ENCODE measurements at places on chromosomes 1 and 21.

DNA sequence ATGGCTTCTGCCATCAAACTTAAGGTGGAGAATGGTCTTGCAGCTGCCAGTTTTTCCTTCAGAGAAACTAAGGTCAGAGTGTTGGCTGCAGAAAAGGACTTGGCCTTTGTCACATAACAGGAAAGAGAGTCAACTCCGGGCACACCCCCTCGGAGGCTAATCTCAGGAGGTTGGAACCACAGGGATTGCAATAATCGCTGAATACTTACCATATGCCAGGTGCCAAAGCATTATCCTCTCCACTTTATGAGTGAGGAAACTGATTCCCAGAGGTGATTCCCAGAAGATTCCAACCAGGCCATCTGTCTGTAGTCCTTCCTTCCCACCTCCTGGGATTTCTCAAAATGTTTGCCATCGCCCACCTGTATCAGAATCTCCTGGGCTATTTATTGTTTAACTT lies 54.0 kb downstream of the LACTBL1 start:
- DNase-seq: no peak

DNA sequence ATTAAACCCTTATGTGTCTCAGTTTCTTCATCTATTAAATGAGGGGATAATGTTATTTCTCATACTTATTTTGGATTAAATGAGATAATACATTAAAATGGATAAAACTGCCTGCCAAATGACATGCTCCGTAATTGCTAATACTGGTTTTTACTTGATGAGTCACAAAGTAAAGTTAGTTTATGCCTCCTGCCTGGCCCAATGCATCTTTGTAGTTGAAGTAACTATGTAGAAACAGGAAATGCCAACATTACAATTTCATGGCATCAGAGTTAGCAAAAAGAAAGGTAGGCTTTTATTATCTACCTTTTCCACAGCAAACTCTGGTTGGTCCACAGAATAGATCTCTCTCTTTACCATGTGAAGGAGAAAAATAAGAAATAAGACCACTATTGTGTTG lies 214.5 kb downstream of the TBX15 start:
- DNase-seq: no peak

- DNase-seq: no peak
These were observed 6.9 kb upstream of the PRKAA2 start for GRCh38 chr1:56638248-56638647.

GRCh38 chr1:81558291-81559076 lies 242.2 kb upstream of the ADGRL2 start:
- DNase-seq: no peak

GRCh38 chr21:34813266-34813894 lies 144.6 kb downstream of the CLIC6 start:
- no peak for DNase-seq

GRCh38 chr1:158838660-158839059 lies 7.5 kb downstream of the MNDA start:
- no peak for DNase-seq

GRCh38 chr1:217052626-217053025 lies 329.4 kb upstream of the ESRRG start:
- no peak for DNase-seq

GRCh38 chr21:41730367-41730765 lies 36.5 kb downstream of the RIPK4 start:
- no peak for DNase-seq

GRCh38 chr1:231554969-231555368 lies 26.5 kb downstream of the TSNAX start:
- DNase-seq: no peak

- peak; percentile 42 for DNase-seq
These were observed 8.5 kb upstream of the MTMR11 start for GRCh38 chr1:149945206-149945605.

- DNase-seq: no peak
These were observed 23.8 kb downstream of the WNT3A start for GRCh38 chr1:228030451-228031201.

DNA sequence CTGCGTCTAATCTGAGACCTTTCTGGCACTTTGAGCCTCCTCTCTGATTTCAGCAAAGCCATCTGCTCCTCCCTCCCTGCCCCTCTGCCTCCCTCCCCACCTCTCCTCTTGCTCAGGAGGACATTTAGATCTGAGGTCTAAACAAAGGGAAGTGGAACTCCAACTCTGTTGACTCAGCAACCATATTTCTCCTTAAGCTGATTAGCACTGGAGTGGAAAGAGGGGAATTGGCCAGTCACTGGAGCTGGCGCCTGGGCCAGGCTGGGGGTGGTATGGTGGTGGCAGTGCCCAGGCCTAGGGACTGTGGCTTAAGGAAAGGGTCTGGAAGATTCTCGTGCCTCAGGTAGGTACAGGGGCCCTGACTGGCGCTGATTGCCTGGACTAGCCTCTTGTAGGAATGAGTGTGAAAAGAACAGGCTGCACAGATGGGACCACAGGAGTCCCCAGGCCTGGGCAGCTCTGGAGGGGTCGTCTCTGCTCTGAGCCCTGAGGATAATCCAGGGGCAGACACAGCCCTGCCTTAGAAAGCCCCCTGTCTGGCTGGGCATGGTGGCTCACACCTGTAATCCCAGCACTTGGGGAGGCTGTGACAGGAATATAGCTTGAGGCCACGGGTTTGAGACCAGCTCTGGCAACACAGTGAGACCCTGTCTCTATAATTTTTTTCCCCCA lies 11.9 kb downstream of the SH2D2A start:
- peak; percentile 70 for DNase-seq
